NCI-H2107 (cell line): ENCODE measurements at places on chromosomes 5 and 9.

DNA sequence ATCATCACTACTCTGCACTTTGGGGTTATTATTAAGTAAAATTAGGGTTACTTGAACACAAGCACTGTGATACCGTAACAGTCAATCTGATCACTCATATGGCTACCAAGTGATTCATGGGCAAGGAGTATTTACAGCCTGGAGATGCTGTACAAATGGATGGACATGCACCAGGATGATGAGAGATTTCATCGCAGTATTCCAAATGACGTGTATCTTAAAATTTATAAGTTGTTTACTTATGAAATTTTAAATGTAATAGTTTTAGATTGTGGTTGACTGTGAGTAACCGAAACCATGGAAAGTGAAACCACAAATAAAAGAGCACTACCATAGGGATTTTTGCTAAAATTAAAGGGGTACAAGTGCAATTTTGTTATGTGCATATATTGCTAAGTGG, 462.2 kb upstream of the PTGER4 start:
- no peak for DNase-seq

DNA sequence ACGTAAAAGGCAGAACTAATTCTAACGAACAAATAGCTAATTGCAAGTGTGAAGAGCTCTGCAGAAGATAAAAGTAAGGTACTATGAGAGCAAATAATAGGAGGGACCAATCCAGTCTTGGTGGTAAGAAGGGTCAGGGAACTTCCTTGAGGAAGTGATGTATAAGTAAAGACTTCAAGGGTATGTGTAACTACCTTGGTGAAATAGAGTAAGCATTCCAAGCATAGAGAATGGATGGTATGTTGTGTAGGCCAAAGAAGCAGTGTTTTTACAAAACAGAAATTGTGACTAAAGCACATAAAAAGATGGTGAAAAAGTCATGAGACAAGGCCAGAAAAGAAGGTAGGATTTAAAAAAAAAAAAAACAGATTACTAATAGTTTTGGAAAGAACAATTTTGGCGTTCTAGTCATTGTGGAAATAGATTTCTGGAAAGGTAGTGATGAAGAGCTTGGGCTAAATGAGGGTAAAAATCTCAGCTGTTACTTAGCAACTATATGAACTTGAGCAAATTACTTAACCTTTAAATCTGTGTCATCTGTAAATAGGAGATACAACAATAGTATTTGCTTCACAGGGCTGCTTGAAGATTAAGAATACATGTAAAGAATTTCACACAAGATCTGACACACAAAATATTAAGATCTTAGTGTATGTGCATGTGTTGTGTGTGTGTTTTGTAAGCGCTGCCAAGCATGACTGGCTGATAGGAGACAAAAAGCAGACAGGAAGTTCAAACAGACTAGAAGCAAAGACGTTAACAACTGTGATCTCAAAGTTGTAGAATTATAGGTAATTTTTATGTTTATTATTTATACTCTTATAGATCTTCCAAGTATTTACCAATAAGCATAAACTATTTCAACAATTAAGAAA, 73.5 kb downstream of the NR6A1 start:
- DNase-seq, result no peak

GRCh38 chr5:157710882-157711281, 20.3 kb upstream of the THG1L start:
- no peak for DNase-seq

DNA sequence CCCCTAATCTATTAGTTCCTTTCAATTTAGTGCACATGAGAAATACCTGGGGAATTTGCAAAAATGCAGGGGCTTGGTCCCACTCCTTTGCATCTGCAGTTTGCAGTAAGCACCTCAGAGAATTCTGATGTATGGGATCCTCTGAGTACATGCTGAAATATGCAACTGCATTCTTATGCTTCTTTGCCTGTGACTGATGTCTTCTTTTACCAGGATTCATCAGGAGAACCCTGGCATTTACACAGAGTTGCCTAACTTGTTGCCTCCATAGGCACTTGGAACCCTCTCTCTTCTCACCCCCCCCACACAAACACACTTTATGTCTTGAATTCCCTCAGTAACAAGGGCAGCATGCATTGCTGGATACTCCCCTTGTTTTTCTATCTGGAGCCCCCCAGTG, 173.1 kb downstream of the KDM4C start:
- no peak for DNase-seq

- no peak for DNase-seq
These were observed 1.2 kb upstream of the IL11RA start for GRCh38 chr9:34650816-34651215.

DNA sequence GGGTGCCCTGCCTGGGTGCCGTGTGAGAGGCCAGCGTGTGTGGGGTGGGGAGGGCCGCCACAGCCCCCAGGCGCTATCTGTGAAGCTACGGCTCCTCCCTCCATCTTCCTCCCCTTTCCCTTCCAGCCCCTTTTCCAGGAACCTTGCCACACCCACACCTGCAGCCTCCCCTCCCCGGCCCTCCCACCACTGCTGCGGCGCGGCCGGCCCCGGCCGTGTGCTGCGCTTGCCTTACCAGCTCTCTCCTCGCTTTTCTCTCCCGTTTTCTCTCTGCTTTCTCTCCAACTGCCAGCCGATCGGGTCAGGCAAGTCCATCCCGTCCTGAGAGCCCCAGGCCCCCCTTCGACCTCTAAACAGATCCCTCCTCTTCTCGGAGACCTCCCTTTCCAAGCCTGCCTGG, 21.4 kb downstream of the GOLGA2 start:
- DNase-seq, result no peak

DNA sequence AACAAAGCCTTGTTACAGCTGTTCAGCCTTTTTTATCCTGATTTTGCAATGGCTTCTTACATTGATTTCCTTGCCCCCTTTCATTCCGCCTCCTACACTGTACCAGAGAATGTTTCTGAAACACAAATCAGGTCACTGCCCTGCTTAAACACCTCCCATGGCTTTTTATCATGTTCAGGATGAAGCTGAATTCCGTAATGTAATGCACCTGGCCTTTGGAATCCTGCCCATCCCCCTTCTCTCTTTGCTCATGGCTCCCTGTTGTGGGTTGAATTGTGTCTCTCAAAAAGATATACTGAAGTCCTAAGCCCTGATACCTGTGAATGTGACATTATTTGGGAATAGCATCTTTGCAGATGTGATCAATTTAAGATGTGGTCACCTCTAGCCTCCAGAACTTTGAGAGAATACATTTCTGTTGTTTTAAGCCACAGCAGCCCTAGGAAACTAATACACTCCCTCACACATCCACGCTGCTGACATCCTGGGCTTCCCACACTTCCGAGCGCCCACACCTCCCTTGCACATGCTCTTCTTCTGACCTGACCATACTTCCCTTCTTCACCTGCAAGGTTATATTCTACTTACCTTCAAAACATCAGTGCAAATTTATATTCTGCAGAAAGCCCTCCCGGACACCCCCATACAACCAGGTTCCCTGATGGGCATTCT, 101.2 kb downstream of the DNAH5 start:
- DNase-seq, result no peak

- no peak for DNase-seq
These were observed 205.5 kb upstream of the PTGER4 start for GRCh38 chr5:40474250-40474649.

- no peak for DNase-seq
These were observed 11.8 kb downstream of the BRD3 start for GRCh38 chr9:134055981-134056461.
